ENCODE measurements at places on chromosomes 12 and 14.

DNA sequence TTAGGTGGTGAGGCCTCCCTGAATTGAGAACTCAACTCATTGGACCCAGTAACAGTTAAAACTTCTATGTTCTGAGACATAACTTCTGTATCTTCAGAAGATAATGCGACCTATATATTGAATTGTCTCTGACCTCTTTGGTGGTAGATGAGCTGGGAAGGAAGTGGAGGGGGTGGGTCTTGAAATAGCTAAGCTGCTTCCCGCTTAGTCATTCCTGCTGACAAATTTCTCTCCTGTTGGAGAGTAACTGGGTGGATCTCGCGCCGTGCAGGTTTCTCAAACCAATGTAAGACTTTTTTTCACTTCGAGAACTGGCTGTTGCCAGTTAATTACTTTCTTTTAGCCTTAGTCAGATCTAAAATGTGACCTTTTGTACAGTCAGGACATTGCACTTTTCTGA lies 100.8 kb downstream of the PPHLN1 start:
- DNase-seq, result no peak

- DNase-seq, result no peak
Observed at GRCh38 chr12:91639327-91639726, 456.7 kb upstream of the DCN start.

GRCh38 chr14:23524954-23525353 lies 26.6 kb downstream of the ZFHX2 start:
- DNase-seq, result no peak

DNA sequence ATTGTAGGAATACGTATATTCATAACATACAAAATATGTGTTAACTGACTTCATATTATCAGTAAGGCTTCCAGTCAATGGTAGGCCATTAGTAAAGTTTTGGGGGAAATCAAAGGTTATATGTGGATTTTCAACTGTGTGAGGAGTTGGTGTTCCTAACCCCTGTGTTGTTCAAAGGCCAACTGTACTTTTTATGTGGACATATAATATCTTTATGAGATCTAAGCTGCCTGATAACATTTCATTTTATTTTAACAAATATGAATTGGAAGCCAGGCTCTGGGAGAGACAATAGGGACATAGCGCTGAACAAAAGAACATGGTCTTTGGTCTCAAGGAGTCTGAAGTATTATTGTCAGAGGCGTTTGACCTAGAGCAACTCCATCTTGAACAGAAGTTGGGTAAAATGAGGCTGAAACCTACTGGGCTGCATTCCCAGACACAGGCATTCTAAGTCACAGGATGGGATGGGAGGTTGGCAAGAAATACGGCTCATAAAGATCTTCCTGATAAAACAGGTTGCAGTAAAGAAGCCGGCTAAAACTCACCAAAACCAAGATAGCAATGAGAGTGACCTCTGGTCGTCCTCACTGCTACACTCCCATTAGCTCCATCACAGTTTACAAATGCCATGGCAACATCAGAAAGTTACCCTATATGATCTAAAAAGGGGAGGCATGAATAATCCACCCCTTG lies 147.2 kb downstream of the KSR2 start:
- DNase-seq, result no peak

DNA sequence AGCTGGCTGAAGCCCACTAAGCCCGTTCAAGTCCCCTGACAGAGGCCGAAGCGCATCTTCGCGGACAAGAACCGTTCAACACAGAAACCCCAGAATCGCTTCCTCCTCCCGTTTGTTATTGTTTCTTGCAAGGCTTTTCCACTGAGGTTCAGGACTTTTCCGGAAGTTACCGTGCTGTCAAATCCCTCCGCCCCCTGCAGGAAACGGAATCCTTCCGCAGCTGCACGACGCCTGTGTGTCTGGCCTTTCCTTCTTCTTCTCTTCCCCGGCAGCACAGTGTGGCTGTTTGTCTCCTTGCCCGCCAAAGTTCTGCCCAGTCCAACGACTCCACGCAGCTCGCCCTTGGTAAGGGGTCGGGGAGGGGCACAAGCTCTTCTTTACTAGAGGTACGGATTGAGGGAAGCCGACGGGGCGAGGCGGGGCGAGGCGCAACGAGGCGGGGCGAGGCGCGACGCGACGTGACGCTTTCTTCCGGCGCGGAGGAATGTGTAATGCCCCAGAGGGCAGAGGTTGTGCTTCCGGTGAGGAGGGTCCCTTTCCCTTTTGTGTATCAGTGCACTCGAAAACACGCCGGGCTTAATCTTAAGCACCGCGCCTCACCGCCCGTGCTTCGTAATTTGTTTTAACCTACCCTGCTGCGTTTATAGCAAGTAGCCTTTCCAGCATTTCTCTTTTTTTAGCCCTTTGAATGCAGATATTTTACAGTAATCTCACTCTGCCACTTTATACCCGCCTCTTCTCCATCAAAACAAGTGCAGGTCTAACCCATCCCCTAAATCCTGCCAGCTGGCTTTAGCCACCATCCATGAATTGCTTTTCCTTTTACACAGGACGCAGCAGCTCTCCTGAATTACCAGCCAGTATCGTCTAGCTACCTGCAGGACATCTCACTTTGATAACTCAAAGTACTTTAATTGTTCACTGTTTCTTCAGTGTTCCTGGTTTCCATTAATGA lies at the start of gene KDM5A:
TSS of gene KDM5A (minus strand) at position 179 of the 955 bp plus-strand sequence. CDS start 229 bp downstream, outside the sequence.
- peak; percentile 82 for DNase-seq

DNA sequence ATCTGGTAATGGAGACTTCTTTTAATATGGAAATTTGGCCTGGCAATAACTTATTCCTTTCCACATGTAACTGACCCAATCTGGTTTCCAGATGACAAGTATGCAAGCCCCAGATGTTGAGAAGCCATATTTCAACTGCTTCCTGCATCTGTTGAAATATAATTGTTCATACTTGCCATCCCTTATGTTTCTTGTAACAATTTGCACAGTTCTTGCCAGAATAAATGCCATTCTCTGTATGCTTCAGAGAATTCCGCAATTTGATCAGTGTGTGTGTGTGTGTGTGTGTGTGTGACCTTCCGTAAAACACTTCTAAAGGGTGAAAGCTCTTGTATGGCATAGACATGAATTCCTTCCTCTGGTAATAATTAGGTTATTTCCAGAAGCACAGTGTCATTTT lies 1.8 kb upstream of the CLEC2A start:
- no peak for DNase-seq

GRCh38 chr14:95227279-95227860 lies 70.0 kb upstream of the DICER1 start:
- DNase-seq, result no peak

DNA sequence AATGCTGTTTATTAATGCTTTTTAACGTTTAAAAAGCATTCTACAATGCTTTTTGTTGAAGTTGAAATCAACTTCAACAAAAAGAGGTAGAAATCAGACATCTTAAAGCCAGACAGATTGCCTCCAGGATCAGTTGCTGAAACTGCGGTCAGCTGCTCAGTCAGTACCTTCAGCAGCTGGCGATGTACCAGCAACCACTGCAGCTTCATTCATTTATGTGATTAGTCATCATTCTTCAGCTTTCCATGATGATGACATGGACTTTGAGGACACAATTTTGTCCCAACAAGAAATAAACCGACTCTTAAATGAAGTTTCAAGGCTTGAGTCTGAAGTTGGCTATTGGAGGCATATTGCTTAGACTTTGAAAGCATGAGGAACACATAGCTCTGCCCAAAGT lies 31.5 kb upstream of the NUAK1 start:
- no peak for DNase-seq

DNA sequence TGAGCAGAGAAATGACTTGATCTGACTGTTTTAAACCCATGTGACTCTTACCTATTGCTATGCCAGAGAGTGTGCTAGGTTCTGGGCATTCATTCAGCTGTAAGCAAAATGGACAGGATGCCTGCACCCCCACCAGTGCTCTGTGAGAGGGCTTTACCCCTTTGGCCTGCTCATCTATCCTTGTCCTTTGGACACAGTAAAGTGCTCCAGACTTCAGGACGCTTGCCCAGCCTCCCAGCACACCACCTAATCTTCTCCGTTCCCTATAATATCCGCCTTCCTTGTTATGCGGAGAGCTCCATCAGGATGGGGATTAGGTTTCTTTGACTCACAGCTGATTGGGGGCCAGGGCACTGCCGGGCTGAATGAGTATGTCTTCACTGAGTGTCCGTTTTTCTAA lies 4.4 kb upstream of the ZNF839 start:
- no peak for DNase-seq

DNA sequence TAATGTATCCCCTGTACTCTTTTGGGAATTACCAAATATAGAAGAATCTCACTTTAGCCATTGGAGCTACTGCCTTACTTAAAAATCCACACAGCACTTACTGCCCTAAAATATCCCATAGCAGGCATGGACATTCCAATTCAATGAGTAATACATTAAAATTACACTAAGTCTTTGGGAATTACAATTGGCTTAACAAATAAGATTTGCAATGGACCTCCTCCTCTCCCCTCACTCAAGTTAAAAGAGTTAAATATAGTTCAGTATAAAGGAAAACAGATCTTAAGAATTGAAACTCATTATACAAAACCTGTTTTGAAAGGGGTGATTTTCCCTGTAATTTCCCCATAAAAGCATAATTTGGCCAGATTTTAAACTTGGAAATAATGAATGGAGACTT lies 477.1 kb downstream of the SLC16A7 start:
- no peak for DNase-seq

DNA sequence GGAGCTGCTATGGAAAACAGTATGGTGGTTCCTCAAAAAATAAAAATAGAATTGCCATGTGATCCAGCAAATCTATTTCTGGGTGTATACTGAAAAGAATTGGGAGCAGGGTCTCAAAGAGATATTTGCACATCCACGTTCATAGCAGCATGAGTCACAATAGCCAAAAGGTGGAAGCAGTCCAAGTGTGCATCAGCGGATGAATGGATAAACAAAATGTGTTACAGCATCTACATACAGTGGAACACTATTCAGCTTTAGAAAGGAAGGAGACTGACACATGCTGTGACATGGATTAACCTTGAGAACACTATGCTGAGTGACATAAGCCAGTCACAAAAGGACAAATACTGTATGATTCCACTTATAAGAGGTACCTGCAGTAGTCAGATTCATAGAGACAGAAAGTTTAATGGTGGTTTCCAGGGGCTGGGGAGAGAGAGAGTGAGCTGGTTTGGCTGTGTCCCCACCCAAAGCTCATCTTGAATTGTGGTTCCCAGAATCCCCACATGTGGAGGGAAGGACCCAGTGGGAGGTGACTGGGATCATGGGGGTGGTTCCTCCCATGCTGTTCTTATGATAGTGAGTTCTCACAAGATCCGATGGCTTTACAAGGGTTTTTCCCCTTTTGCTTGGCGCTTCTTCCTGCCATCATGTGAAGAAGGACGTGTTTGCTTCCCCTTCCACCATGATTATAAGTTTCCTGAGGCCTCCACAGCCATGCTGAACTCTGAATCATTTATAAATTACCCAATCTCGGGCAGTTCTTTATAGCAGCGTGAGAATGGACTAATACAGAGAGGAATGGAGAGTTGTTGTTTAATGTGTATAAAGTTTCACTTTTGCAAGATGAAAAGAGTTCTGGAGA lies 17.6 kb upstream of the TBC1D30 start:
- no peak for DNase-seq

- DNase-seq, result no peak
Observed at GRCh38 chr12:46237371-46238045, 31.3 kb downstream of the SLC38A1 start.

Data from stimulated activated CD4-positive, alpha-beta T cell treated with anti-CD3 and anti-CD28 coated beads, Interleukin-12 subunit alpha, Interleukin-12 subunit beta, amount 100 ng/mL, for 24 hours (primary cell).